ENCODE measurements at places on chromosomes 16 and 17.

- no peak for DNase-seq
Measured at GRCh38 chr17:28406473-28406814, 432 bp upstream of the SLC46A1 start.

GRCh38 chr17:8053600-8053999 lies 14.7 kb downstream of the ALOX15B start:
- no peak for DNase-seq

DNA sequence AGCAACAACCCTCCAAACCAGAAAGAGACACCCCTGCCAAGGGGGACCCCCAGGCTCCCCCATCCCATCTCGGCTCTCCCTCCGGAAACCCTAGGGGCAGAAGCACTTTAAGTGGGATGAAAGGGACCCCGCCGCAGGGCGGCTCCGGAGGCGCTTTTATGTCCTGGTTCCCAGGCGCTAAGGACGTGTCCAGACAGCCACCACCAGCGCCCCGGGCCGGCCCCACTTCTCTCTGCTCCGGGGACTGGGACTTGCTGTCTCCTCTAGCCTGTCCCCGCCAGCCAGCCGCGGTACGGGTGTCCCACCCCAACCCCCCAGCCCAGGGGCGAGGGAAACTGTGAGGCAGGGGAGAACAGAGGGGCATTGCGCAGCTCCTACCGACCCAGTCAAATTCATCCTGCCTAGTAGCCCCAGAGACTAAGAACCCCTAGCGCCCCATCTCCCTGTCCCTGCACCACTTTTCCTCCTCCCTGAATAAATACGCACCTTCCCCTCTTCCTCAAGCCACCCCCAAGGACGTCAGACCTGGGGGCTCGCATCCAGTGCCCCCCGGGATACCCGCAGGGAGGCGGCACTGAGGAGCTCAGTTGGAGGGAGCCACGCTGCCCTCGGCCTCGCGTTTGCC lies 4.1 kb downstream of the SP6 start:
- DNase-seq: no peak

GRCh38 chr17:34665150-34665806 lies 85.9 kb downstream of the TMEM132E start:
- DNase-seq: no peak

DNA sequence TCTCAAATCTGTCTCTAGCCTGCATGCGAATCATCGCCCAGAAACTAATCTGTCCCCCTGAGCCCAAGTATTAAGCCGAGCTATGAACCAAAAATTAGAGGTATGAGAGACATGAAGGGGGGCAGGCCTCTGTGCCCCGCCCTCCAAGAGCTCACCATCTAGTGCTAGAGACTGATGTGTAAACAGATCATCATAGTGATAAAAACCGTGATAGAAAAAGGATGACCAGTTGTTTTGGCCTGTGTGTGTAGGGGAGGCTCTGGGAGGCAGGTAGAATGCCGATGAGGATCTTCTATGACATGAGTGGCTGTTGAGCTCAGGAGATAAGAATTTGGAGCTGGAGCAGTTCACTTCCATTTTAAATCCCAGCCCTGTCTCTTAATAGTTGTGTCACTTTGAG lies 89.1 kb upstream of the TBX2 start:
- DNase-seq: no peak

GRCh38 chr17:34366529-34367107 lies 3.6 kb upstream of the CCL1 start:
- no peak for DNase-seq

DNA sequence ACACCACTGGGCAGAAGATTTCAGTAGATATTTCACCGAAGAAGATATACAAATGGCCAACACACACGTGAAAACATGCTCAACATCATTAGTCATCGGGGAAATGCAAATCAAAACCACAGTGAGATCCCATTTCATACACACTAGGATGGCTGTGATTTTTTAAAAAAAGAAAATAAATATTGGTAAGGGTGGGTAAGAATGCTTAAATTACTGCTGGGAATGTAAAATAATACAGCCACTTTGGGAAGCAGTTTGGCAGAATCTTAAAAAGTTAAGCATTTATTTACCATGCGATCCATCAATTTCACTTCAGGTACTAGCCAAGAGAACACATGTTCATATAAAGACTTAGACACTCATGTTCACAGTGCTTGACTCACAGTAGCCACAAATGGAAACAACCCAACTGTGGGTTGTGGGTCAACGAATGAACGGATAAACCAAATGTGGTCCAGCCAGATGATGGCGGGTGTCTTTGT lies 6.5 kb upstream of the C16orf74 start:
- no peak for DNase-seq

DNA sequence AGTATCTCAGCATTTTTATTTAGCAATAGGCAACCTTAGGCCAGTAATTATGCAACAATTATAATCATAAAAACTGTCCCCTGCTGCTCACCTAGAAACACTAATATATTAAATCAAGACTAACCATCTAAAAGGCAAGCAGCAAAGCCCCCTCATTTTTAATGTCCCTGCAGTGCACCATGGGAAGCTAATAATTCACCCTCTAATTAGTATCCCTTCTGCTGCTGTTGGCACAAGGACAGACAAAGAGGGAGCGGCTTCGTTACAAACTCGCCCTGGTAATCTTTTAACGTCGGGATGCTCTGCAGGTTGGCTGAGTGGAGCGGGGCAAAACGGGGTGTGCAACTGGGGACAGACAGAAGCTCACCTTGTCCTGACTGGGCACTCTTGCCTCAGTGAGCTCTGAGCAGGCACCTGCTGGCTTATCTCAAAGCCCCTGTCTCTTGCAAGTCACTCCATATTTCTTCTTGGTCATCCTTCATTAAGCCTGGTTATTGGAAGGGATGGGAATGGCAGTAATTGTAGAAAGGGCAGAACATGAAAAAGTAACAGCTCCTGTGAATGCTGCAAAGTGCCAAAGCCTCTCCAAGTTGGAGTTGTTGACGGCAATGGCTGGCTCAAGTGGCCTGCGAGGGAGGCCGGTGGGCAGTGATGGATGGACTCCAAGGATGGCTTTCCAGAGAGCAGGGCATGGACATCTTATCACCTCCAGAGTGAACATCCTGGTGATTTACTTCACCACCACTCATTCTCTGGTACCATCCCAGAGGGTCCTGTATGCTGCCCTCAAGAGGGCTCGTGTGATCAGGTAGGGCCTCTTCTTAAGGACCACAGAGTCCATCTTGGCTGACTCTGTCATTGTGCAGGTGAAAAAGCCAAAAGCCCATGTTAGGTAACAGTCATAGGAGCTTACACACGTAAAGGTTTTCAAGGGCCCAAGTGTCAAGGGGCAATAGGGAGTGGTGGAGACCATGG lies 219.6 kb upstream of the N4BP1 start:
- no peak for DNase-seq

DNA sequence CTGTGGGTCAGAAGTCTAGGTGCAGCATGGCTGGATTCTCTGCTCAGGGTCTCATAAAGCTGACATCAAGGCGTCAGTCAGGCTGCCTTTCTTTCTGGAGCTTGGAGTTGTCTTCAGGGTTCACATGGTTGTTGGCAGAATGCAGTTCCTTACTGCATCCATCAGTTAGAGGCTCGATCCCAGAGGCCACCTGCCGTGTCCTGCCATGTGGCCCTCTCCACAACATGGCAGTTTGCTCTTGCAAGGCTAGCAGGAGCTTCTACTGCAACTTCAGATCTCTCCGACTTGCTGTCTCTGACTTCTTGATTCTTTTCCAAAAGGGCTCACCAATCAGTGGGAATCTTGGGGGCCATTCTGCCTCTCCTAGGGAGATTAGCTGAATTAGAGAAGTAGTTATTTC lies 11.9 kb downstream of the PITPNC1 start:
- DNase-seq: no peak
